ENCODE measurements at places on chromosomes 3 and 15.

- DNase-seq = no peak
Observed at GRCh38 chr3:133152681-133153220, 114.6 kb downstream of the TMEM108 start.

- DNase-seq = peak; percentile 31
Observed at GRCh38 chr3:183427876-183428446, 458 bp downstream of the MCF2L2 start.

DNA sequence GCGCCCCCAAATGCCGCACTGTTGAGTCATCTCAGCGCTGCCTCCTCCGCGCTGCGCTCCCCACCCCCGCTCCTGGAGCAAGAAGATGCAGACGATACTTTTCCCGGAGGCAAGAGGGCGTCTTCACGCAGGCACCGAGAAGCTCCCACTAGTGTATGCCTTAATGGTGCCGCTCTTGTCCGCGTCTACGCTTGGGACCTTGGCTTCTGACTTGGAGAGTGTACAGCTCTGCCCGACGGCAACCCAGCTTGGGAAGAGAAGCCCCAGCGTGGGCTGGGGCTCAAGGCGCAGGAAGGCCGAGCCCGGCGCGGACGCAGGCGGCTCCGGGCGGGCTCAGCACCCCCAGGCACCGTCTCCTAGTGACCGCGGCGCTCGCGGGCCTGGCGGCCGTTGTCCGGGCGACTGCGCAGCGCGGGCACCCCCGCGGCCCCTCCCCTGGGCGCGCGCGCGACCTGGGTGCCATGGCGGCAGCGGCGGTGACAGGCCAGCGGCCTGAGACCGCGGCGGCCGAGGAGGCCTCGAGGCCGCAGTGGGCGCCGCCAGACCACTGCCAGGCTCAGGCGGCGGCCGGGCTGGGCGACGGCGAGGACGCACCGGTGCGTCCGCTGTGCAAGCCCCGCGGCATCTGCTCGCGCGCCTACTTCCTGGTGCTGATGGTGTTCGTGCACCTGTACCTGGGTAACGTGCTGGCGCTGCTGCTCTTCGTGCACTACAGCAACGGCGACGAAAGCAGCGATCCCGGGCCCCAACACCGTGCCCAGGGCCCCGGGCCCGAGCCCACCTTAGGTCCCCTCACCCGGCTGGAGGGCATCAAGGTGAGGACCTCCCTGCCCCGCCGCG lies at the start of gene P4HTM:
TSS of gene P4HTM (plus strand) at position 446 of the 840 bp plus-strand sequence. CDS start at position 462, 16 bp downstream.
- DNase-seq = peak; percentile 82

DNA sequence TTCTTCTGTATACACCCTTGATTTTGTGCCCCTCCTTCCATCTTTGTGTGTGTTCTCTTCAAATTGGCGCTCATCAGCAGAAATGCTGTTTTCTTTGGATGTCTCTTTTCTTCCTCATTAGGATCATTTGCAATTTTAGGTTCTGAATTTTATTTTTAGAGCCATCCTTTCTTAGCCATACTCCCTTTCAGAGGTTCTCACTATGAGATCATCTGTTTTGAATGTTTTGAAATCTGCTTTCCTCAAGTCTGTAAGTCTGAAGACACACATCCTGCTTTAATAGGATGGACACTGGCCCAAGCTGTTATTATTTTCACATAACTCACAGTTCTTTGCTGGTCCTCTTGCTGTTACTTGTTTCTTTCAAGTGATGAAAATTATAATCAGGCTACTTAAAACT lies 124.8 kb downstream of the BDH1 start:
- DNase-seq = no peak

DNA sequence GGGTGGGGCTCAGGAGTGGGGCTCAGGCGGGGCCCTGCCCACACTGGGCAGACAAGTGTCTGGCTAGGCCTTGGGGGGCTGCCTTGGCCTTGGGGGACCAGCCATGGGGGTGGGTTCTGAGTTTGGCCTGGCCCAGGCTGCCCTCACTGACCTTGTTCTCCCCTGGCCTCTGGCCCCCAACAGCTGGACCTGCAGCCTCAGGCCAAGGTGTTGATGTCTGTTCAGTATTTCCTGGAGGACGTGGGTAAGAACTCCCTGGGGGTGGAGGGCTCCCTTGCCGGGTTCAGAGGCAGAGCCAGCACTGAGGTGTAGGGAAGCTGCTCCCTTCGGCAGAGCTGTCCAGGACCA lies 20.0 kb downstream of the PRKCD start:
- no peak for DNase-seq
